Activated CD8-positive, alpha-beta memory T cell treated with anti-CD3 and anti-CD28 coated beads for 4 hours (primary cell): ENCODE measurements at places on chromosomes 1 and 21.

DNA sequence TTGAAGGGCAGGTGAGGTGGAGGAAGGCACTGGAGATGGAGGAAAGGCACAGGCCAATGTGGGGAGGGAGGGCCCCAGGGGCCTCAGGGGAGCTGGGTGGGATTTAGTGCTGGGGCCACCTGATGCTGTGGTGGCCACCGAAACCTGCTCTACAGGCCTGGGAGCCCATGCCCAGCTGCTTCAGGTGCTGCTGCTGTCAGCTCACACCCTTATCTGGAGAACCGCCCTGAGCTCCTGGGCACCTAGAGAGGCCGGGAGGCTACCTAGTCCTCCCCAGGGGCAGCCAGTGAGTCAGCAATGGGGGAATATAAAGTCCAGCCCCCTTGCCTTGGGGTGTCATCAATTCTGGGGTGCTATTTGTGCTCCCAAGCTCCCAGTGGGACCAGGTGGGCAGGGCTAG lies 12.2 kb downstream of the FAM131C start:
- no peak for DNase-seq

- DNase-seq: no peak
Observed at GRCh38 chr1:115761601-115762302, 6.8 kb downstream of the CASQ2 start.

DNA sequence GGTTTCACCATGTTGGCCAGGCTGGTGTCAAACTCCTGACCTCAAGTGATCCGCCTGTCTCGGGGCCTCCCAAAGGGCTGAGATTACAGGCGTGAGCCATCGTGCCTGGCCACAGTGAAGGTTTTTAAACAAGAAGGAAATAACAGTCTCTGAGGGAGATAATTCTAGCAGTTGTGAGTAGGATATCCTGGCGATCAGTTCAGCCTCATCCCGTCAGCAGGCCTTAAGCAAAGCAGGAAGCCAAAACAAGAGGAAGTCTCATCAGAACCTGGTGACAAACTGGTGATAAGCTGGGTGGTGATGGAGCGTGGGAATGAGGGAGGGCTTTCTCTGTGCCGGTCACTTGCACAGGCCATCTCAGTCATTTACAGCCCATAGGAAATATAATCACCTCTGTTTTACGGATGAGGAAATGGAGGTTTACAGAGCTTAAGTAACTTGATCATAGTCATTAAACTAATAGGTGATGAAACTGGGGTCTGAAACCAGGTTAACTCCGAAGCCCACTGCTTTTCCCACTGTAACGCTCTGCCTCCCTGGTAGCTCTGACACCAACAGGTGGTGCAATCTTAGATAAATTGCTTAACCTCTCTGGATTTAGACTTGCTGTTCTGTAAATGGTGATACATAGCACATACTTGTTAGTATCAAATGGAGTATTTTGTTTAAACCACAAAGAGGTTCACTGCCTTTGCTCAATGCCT lies 40.8 kb upstream of the A3GALT2 start:
- DNase-seq: no peak

DNA sequence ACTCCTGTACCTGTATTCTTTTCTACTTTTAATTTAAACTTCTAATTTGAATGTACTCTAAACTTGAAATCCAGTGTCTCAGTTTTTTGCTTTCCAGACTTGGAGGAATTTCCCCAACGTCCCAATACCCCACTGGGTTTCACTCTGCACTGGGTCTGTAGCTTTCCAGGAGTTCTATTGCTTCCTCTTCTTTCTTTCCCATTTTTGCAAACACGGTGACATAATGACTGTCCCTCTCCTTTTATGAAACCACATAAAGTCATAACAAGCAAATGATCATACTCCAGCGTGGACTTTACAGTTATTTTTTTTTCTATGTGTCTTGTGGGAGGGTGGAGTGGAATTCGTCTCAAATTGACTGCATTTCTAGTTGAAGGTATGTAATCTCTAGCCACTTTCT lies 97.1 kb downstream of the FASLG start:
- DNase-seq: no peak

- peak; percentile 87 for DNase-seq
Observed at GRCh38 chr1:15949453-15950245, 26.3 kb downstream of the ZBTB17 start.
